Aorta (tissue), 5 donors: ENCODE measurements at places on chromosomes 4 and X. TPM values are rescaled to one million over a fixed set of nuclear protein-coding genes. Genes with fewer than 3 reads are reported as not detected.

DNA sequence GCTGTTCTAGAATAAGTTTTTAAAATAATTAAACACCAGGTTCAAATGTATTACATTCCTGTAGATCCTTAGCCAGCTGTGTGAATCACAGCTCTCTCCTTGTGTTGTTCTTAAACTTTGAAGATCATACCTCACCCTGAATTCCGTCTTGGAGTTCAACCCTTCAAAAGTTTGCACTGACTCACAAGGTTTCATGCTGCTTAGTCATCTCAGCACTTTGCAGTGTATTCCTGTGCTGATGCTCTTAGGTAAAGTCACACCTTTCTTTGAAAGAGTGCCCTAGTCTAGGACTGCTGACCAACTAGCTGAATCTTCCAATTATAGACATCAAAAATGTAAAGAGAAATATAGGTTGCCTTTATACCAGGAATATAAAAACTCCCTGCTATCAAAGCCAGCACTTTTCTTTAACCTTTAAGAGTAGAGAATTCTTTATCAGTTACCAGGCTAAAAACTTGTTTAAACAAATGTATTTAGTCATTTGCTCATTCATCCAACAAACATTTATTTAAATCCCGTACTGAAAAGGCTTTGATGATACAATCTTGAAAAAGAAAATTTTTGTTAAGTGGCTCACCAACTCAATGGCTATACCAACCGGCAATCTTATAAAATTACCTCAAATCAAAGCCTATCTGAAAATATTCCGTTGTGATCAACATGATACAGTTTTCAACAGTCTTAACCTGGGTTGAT, 169.7 kb downstream of the RAP1GDS1 start:
- H3K36me3 ChIP-seq, result peaks cover 3% of the 10 kb centered on the region
- no peak for DNase-seq
- no peaks in the 10 kb centered on the region for H3K27me3 ChIP-seq
- H3K27ac ChIP-seq, result no peak overlapping the region
- H3K4me3 ChIP-seq, result no peak overlapping the region
- H3K4me1 ChIP-seq, result no peaks in the 10 kb centered on the region

DNA sequence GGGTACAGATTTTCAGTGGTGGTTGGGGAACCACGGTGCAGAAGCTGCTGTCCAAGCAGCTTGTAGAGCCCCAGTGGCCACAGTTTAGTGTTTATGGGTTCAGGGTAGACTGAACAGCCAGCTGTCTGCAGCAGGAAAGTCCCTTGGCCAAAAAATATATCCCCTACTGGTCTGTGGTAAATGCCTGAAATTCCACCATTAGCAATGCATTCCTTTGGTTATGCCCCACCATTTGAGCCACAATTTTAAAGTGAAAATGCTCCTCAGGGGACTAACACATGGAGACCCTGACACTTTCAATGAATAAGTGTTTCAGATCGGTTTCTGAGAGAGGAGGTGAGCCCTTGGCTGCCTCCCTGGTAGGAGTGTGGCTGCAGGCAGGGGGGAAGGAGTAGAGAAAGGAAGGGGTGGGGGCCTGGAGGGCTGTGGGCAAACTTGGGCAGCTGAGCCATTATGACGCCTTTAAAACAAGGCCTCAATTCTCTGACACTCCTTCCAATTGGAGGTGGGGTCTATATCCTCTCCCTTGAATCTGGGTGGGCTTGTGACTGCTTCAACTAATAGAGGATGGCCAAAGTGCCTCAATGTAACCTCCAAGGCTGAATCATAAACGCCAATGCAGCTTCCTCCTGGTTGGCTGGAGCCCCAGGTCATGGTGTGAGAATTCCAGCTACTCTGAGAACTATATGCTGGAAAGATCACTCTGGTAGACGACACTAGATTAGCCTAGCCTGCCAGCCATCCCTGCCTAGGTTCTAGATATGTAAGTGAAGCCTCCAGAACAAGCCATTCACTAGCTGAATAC, 75.8 kb upstream of the ATP6AP2 start:
- H3K27me3 ChIP-seq, result no peaks in the 10 kb centered on the region
- no peak overlapping the region for H3K4me3 ChIP-seq
- DNase-seq, result no peak
- H3K4me1 ChIP-seq, result no peaks in the 10 kb centered on the region
- no peaks in the 10 kb centered on the region for H3K36me3 ChIP-seq

Gene RGN
- total RNA-seq, result 10.3 TPM

- H3K4me1 ChIP-seq, result no peaks in the 10 kb centered on the region
- H3K36me3 ChIP-seq, result no peaks in the 10 kb centered on the region
- no peak overlapping the region for H3K4me3 ChIP-seq
- no peak overlapping the region for H3K27ac ChIP-seq
These were observed 321.9 kb upstream of the GIMD1 start for GRCh38 chr4:106690487-106690886.

Gene KLHL34
- total RNA-seq, result not detected

Gene TCEANC
- 3.9 TPM for total RNA-seq

GRCh38 chr4:184906480-184907097, 80.8 kb upstream of the ACSL1 start:
- no peak for DNase-seq
- H3K27ac ChIP-seq, result no peak overlapping the region
- peaks cover 2% of the 10 kb centered on the region for H3K27me3 ChIP-seq
- no peaks in the 10 kb centered on the region for H3K4me1 ChIP-seq
- H3K36me3 ChIP-seq, result no peaks in the 10 kb centered on the region
- H3K4me3 ChIP-seq, result no peak overlapping the region

DNA sequence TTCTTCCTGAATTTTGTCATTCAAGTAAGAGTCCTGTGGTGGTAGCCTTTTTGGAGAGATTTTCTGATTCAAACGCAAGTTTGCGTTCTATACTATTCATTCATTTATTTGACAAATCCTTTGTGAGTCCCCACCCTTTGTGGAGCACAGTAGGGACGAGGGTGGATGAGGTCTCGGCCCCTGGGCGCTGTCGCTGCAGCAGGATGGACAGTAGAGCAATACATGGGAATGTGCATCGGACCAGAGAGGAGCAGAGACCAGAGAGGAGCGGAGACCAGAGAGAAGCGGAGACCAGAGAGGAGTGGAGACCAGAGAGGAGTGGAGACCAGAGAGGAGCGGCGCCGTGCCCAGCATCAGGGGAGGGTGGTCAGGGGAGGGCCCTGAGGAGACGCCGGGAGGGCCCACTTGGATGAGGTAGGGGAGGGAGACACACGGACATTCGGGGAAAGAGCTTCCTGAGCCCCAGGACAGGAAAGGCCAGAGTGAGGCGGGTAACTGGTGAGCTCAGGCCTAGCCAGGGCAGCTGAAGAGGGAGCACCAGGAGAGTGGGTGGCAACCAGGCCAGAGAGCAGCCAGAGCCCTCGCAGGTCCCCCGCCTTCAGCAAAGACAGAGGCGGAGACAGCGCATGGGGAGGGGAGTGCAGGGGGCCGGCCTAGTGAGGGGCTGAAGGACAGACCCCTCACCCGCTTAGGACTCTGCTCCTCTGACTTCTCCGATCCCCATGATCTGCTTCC, 67.3 kb downstream of the NAT8L start:
- H3K4me1 ChIP-seq, result no peaks in the 10 kb centered on the region
- H3K27ac ChIP-seq, result no peak overlapping the region
- H3K27me3 ChIP-seq, result no peaks in the 10 kb centered on the region

DNA sequence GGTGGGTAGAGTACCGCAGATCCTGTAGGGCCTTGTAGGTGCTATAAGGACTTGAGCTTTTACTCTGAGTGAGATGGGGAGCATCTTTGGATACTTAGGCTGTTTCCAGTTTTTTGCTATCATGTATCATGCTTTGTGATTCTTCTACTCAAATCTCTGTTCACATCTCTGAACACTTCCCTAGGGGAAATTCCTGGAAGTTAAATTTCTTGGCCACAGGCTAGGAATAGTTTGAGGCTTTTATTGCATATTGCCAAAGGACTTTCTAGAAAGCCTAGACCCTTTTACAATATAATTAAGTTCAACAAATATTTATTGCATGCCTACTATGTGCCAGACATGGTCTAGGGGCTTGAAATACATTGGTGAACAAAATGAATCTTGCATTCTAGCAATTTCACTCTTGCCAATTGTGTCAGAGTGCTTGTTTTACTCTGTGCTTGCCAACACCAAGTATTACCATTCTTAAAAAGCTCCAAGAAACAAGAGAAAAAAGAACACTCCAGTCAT, 4.1 kb upstream of the PGRMC1 start:
- H3K27ac ChIP-seq, result no peak overlapping the region
- no peaks in the 10 kb centered on the region for H3K4me1 ChIP-seq
- no peaks in the 10 kb centered on the region for H3K27me3 ChIP-seq
- no peak overlapping the region for H3K4me3 ChIP-seq

Gene CTAG1B
- total RNA-seq, result not detected

DNA sequence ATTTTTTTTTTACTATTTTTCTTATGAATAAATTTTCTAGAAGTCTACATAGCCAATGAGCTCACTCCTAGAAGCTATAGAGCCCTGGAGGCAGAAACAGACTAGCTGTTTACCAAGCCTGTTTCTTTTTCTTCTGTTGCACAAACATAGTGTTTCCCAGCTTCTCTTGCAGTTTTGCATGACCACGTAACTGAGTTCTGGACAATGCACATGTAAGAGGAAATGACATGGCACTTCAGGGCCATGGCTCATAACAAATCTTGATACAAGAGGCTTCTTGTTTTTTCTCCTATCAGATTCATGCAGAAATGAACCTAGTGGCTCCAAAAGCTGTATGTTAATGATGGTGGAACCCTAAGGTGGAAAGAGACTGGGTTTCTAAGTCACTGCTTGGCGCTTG, 127.4 kb downstream of the ZNF330 start:
- no peaks in the 10 kb centered on the region for H3K27me3 ChIP-seq
- no peak overlapping the region for H3K4me3 ChIP-seq
- H3K36me3 ChIP-seq, result no peaks in the 10 kb centered on the region
- H3K27ac ChIP-seq, result peak overlapping the region; percentile 19

GRCh38 chrX:48999030-48999429, 3.0 kb downstream of the GRIPAP1 start:
- H3K27me3 ChIP-seq, result no peaks in the 10 kb centered on the region
- no peak overlapping the region for H3K27ac ChIP-seq
- peaks cover 1% of the 10 kb centered on the region for H3K36me3 ChIP-seq
- no peak for DNase-seq
- H3K4me3 ChIP-seq, result no peak overlapping the region

- H3K4me1 ChIP-seq, result no peaks in the 10 kb centered on the region
- H3K4me3 ChIP-seq, result no peak overlapping the region
- no peaks in the 10 kb centered on the region for H3K36me3 ChIP-seq
- H3K27ac ChIP-seq, result no peak overlapping the region
- DNase-seq, result no peak
- no peaks in the 10 kb centered on the region for H3K27me3 ChIP-seq
These were observed 3.2 kb downstream of the DGKQ start for GRCh38 chr4:970046-970745.

DNA sequence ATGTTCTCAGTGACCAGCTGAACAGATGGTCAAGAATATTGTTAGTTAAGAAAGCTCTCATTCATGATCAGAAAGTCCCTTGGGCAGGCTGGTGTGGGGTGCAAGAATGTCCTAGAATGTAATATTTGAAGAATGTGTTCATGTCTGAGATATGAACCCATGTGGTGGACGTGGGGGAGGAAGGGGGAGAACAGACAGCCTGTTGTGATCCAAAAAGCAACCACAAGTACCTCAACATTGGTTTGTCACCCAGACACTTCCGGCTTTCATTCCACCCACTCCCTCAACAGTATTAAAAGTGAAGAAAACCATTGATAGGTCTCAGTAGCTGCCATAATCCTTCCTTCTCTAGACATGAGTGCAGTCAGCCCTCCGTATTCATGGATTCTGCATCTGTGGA, 82.2 kb downstream of the MAML3 start:
- no peak for DNase-seq
- no peak overlapping the region for H3K27ac ChIP-seq
- H3K4me3 ChIP-seq, result no peak overlapping the region
- H3K4me1 ChIP-seq, result peaks cover 3% of the 10 kb centered on the region

Gene USP51
- 2.7 TPM for total RNA-seq

DNA sequence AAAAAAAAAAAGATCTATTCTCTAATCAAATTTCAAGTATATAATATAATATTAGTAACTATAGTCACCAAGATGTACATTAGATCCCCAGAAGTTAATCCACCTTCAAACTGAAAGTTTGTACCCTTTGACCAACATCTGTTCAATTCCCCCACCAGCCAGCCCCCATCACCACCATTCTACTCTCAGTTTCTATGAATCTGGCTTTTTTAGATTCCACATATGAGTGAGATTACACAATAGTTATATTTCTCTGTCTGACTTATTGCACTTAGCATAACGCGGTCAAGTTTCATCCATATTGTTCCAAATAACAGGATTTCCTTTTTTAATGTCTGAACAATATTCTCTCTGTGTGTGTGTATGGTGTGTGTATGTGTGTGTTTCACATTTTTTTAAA, 33.7 kb upstream of the VMA21 start:
- no peak for DNase-seq
- no peak overlapping the region for H3K4me3 ChIP-seq
- H3K4me1 ChIP-seq, result no peaks in the 10 kb centered on the region
- no peaks in the 10 kb centered on the region for H3K36me3 ChIP-seq

DNA sequence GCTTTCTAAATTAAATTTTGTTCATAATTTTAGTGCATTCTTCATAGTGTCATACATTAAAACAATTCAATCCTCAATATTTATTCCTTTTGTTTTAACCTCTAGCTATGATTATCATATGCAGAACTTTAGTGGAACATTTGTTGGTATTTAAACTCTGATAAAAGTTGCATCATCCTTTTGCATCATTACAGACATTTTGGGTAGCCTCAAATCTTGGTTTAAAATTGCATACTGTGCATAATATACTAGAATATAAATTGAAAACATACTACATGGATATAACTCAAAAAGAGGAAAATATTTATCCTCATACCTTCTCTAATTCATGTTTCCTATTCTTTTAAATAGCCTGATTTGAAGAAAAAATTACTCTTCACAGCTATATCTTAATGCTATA, 97.3 kb upstream of the NAP1L5 start:
- no peak overlapping the region for H3K4me3 ChIP-seq
- peaks cover 2% of the 10 kb centered on the region for H3K4me1 ChIP-seq
- no peak overlapping the region for H3K27ac ChIP-seq
- no peak for DNase-seq
- peaks cover under 1% of the 10 kb centered on the region for H3K36me3 ChIP-seq

DNA sequence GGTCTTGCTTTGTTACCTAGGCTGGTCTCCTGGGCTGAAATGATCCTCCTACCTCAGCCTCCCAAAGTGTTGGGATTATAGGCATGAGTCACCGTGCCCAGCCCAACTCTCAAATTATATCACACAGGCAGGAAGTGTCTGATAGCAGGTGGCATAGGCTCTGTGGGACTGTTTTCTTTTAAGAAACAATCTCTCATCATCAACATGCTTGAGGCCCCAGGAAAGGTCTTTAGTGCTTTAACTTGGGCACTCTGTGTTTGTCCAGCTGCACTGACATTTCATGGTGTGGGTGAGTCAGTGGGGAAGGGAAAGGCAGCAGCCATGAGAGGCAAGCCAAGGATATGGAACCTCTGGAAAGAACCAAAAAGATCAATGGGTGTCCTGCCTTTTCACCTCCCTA, 88.1 kb upstream of the TSPAN5 start:
- no peaks in the 10 kb centered on the region for H3K27me3 ChIP-seq
- H3K4me1 ChIP-seq, result no peaks in the 10 kb centered on the region
- no peak for DNase-seq
- H3K4me3 ChIP-seq, result no peak overlapping the region
- H3K27ac ChIP-seq, result no peak overlapping the region

GRCh38 chr4:84803116-84803515, 163.4 kb downstream of the WDFY3 start:
- no peaks in the 10 kb centered on the region for H3K27me3 ChIP-seq
- H3K36me3 ChIP-seq, result peaks cover 2% of the 10 kb centered on the region
- peaks cover 3% of the 10 kb centered on the region for H3K4me1 ChIP-seq
- no peak overlapping the region for H3K4me3 ChIP-seq
- DNase-seq, result no peak
